ENCODE measurements at places on chromosomes 11 and 22.

- DNase-seq: no peak
These were observed 117.8 kb downstream of the FAM76B start for GRCh38 chr11:95671768-95672167.

DNA sequence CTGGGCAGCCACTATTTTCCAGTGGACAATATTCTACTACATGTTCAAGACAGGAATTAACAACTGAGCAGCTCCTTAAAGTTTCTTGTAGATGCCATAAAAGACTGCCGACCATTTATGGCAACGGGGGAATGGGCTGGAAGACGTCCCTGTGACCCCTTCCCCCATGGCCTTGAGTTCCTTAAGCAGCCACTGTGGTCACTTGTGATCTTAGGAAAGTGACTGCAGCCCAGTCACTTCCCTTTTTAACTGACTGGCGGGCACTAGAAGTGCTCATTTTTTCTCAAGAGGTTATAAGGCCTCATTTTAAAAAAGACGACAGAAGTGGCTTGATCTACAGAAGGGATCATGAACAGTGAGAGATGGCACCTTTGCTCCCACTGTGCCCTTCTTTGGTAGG is 153.2 kb upstream of the NARS2 start:
- DNase-seq: no peak

GRCh38 chr11:4546878-4547277 is 1.9 kb downstream of the OR52M1 start:
- no peak for DNase-seq

- DNase-seq: no peak
These were observed 11.6 kb downstream of the SLC37A2 start for GRCh38 chr11:125074511-125075241.
